Activated CD4-positive, CD25-positive, alpha-beta regulatory T cell treated with anti-CD3 and anti-CD28 coated beads, Interleukin-2, amount 50 U/mL, for 16 hours (primary cell): ENCODE measurements at places on chromosomes 3 and 15.

- DNase-seq = no peak
These were observed 6.3 kb downstream of the CHAC1 start for GRCh38 chr15:40959331-40960141.

DNA sequence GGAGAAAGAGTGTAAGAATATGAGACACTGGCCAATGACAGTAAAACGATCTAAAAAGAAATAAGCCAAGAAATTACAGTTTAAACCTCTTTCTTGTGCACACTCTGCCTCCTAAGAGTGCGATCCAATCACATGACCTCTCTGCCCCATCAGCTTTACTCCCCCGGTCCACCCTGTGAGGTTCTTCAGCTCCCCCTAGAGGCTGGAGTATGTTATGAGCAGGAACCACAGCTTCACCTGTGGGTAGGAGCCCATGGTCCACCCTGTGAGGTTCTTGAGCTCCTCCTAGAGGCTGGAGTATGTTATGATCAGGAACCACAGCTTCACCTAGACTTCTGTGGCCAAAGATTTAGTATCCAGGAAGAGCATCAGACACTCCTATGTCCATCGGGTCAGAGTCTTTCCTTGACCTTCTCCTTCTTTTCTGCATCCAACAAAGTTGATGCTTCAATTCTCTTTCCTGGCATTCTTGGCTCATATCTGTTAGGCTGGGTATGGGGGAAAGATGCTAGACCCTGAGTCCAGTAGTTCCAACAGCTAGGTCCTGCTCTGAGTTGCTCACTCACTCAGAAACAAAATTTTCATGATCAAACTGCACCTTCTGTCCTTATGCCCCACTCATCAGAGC, 164.0 kb downstream of the MINAR1 start:
- DNase-seq = no peak

- no peak for DNase-seq
These were observed 480.7 kb upstream of the SUCLG2 start for GRCh38 chr3:68135067-68135466.

DNA sequence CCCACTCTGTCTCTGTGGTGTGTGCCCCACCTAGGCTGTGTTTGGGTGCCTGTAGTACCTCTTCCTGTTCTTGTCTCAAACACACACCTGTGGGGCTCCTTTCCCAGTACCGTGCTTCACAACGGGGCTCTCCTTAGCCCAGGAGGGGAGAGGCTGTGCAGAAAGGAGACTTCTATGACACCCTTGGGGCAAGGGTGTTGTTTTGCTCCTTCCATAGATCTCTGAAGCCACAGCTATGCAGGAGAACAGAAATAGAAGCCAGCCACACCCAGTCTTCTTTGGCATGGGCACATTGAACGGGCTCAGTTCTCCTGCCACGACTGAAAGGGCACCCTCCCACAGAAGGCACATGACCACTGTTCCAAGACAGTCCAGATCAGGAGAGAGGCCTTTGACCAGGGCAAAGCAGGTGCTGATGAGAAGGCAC, 74.3 kb downstream of the LIPC start:
- DNase-seq = no peak

GRCh38 chr15:57245130-57245529, 131.2 kb upstream of the CGNL1 start:
- DNase-seq = no peak

DNA sequence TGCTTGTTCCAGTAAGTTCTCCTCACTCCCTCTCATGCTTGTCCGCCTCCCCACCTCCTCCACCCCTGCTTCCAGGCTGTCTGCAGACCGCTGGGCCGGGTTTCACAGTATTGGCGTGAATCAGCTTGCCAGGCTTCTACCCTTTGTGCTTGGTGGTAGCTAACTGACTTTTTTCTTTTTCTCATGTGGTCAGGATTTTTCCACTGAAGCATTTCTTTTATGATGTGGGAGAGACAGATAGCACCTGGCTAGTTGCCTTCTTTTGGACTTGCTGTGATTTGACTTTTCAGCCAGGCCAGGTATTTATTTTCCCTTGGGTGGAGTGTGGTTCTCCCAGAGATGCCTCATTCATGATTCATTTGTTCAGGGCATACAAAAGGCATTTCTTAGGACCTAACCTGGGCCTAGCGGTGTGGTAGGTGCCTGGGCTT, 60.6 kb downstream of the ST6GAL1 start:
- DNase-seq = no peak
